ENCODE measurements at places on chromosomes 2 and 18.

GRCh38 chr2:144518748-144519596, 947 bp downstream of the ZEB2 start:
- no peak for DNase-seq

- DNase-seq, result no peak
Observed at GRCh38 chr2:238820916-238821315, 27.0 kb upstream of the TWIST2 start.

GRCh38 chr18:72544092-72544886, at the start of gene CBLN2:
Gene CBLN2 (minus strand): TSS chr18:72544342. CDS start chr18:72542160, 2,182 bp downstream.
- peak; percentile 81 for DNase-seq

- DNase-seq, result no peak
Observed at GRCh38 chr2:151575338-151575737, 158.9 kb downstream of the NEB start.

GRCh38 chr2:152354069-152354755, 19.2 kb downstream of the FMNL2 start:
- no peak for DNase-seq

DNA sequence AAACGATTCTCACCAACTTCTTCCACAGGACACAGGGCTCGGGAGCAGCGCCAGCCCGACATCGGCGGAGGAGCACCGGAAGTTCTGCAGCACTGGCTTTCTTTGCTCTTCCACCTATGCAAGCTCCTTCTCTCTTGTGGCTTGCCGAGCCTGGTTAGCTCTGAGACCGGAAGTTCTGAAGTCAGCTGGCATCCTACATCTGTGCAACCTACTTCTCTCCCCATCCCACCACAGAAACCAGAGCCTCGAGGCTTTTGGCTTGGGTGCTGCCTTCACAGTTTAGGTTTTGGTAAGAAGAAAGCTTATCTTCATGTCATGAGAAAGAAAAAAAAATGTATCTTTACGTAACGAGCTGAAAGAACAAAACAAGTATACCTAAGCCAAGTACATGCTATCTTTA, 111.7 kb downstream of the ANKRD44 start:
- peak; percentile 92 for DNase-seq

DNA sequence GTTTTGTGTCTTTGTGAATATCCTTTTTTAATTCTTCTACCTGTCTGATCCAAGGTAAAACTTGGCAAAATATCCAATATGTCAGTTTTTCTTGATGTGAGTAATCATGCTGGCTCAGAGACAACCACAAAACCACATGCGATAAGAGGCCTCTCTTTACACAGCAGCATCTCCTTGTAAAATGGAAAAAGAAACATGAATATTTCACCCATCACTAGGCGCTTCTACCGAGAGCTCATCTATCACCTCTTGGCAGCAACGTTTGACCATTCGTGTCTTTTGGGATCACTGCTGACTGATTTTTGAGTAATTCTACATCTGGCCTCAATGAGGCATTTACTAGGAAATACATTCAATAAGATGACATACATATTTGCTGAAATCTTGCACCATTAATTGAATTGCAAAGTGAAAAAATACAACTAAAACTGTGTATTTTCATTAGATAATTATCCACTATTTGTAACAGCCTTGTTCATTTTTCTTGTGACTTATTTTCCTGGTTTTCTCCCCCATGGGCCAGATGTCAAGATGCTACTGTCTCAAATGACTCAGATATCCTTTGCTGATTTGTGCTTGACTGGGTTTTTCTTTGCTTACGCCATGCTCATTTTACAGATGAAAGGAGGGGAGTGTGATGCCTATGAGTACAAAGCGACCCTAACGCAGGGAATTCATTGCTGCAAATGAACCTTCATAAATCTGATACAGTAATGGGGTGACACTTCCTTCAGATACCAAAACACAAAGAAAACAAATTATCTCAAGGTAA, 467.5 kb downstream of the FBXO15 start:
- DNase-seq, result no peak

DNA sequence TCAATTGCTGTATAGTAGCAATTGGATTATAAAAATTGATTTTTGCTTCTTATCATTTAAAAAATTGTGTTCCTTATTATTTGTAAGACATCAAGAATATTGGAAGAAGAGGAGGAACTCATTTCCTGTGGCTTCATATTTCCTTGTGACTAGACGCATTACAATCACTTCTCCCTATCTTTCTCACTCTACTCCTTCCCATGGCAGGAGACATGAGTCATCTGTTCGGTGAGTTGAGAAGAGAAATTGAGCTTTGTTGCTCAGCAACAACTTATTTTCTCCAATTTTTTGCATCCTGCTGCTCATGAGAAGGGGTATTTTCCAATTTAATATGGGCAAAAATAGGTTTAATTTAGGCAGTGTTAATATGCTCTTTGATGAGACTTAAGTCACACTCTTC, 1783.9 kb downstream of the SUCLG1 start:
- no peak for DNase-seq

DNA sequence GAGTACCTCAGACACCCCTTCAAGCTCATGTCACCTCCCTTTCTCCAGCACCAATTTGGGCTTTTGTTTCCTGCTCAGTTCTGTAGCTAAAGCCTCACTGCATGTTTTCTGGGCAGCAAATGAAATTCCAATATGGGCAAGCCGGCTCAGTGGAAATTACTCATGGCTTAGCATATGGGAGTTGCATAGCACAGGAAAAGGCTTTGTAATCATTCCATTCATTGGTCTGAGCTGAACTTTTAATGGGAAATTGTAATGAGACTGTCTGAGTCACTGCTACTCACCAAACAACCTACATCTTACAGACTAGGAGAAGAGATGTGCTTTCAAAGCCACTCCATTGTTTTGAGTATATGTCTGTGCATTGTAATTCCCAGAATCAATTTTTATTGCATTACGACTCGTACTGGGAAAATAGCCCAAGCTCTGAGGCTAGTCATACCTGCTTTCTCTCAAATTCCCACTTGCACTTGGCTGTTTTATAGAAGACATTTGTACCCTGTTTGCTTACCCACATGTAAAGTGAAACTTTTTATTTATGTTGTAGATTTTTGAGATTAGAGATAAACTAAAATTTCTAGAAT, 139.5 kb upstream of the LRATD1 start:
- DNase-seq, result no peak

GRCh38 chr2:31877008-31877407, 133.8 kb downstream of the MEMO1 start:
- no peak for DNase-seq

- peak; percentile 6 for DNase-seq
Observed at GRCh38 chr2:241584436-241584835, 25.9 kb downstream of the BOK start.
